Osteoblast (primary cell): ENCODE measurements at places on chromosomes 1 and 21.

GRCh38 chr1:4711416-4712275 lies 57.2 kb downstream of the AJAP1 start:
- no peak for DNase-seq

GRCh38 chr1:118945489-118945888 lies 42.7 kb downstream of the TBX15 start:
- DNase-seq, result no peak

DNA sequence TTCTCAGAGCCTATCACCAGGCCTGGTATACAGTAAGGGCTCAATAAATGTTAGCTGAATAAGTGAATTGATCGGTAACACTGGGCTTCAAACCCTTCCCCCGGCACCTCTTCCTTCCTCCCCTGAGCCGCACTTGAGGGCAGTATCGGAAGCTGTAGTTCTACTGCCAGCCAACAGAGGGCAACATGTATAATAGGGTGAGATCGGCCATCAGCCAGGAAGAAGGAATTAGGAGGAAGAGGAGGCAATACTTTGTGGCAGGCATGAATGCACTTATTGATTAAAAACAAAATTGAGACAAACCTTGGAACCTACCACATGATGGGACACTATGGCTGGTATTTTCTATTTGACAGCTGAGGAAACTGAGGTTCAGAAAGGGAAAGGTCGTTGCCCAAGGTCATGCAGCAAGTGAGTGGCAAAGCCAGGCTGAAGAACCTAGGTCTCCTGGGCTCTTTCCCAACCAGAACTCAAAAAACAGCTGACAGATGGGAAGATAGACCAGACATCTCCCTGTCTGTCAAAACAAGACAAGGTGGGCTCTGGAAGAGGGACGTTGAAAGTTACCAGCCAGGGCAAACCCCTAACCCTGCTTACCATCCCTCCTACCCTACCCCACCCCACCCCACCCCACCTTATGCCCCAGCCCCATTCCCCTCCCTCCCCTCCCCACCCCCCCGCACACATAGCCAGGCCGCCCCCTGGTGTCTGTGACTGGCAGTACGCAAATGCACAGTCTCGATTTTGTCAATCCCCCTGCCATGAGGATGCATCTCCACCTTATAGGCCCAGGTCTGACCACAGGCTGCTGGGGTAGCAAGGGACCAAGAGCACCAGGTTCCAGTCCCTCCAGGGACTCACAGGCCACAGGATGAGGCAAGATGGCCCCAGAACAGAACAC lies 107.3 kb upstream of the RUNX3 start:
- DNase-seq, result peak; percentile 93

GRCh38 chr1:38243106-38243505 lies 196.5 kb upstream of the POU3F1 start:
- DNase-seq, result no peak

DNA sequence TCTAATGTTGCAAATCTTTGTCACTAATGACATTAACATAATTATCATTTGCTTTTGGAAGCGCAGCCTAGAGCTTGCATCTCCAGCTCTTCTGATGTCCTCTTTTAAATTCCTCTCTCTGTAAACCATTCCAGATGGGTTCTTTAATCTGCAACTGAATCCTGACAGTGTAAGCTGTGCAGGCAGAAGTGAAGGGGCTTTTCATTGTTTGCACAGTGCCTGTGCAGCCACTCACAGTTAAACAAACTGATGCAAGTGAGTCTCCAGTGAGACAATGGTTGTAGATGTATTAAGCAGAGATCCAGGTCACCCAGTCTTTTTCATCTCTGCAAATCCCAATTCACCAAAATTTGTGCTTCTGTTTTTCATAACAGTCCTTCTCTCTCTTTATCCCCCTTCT lies 22.5 kb upstream of the FCRL5 start:
- DNase-seq, result no peak
